Activated CD8-positive, alpha-beta memory T cell treated with anti-CD3 and anti-CD28 coated beads, Interleukin-2, amount 50 U/mL, for 4 hours (primary cell): ENCODE measurements at places on chromosomes 3 and 15.

- DNase-seq = no peak
Observed at GRCh38 chr15:87631093-87631492, 625.4 kb downstream of the NTRK3 start.

DNA sequence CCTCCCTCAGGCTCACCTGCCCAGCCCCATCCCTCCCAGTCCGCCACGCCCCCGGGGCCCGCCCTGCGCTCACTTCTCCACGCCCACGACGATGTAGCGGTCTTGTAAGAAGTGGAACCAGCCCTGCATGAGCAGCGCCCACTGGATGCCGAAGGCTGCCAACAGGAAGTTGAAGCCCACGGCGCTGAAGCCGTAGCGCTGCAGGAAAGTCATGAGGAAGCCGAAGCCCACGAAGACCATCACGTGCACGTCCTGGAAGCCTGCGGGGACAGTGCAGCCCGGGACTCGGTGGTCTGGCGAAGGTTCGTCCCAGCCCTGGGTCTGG, 9.7 kb downstream of the RHCG start:
- peak; percentile 42 for DNase-seq

GRCh38 chr3:69817988-69818387, 78.7 kb downstream of the MITF start:
- DNase-seq = no peak

DNA sequence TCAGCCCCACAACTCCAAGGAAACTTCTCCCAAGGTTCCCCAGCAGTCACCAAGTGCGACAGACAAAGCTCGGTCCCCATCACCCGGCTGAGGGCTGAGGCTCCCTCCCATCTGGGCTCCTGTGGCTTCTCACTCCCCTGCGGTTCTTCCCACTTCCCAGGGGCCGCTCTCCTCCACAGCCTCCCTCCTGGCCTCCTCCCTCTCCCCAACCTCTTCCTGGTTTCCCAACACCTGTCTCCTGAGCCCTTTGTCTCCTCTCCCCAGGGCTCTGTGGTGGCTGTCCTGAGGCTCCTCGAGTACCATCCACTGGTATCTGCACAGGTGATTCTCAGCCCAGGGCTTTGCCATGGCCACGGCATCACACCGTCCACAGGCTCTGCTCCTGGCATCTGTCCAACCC, 113.2 kb upstream of the NSMCE3 start:
- no peak for DNase-seq
